ENCODE measurements at places on chromosomes 5 and 9.

- no peak for DNase-seq
These were observed 33.0 kb downstream of the NDUFA8 start for GRCh38 chr9:122126331-122127261.

DNA sequence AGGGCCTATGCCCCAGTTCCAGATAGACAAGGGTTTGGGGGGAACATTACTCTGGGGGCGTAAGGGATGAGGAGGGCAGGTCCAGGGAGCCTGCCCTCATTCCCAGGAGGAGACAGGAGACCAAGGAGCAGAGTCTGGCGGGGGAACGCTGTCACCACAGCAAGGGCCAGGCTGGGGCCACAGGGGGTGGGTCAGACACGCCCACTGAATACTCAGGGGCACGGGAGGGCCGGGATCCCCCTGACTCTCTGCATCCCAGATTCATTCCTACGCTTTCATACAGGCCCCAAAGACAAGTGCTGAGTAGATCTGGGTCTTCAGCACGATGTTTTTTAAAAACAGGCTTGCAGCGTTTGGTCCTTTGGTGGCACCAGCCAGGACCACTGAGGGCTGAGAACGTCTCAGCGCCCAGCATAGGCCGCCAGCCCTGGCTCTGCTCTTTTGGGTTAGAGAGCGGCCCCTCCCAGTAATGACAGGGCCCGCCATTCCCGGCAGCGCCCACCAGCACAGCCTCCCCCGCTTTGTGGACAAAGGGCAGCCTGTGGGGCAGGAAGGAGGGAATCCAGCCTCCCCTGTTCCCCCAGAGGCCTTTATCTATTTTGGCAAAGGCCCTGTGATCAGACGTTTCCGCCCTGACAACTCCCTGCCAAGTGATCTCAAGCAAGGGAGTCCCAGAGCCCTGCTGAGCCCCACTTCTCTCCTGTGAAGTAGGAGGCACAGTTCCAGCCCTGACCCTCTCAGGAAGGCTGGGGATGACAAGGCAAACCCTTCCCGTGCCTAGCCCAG, 24.9 kb downstream of the NEK6 start:
- DNase-seq, result no peak

- no peak for DNase-seq
These were observed 88.7 kb downstream of the ADAMTS2 start for GRCh38 chr5:179256328-179257175.

- DNase-seq, result no peak
These were observed 17.6 kb downstream of the P4HA2 start for GRCh38 chr5:132209901-132210545.

DNA sequence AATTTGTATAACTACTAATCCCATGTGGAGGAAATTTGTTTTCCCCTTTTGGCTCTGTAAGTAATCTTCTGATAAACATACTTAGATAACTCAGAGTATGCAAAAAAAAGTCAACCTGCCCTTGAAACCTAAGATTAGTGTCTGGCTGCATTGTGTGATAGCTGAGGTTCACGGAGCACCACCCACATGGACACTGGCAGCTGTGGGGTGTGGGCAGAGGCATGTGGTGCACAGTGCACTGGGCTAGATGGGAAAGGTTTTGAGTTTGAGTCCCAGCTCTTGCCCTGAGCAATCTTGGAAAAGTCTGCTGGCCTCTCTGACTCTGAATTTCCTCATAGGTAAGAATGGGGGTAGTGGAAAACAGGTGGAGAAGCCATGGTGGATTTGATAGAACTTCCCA, 75.1 kb downstream of the PLCXD3 start:
- DNase-seq, result no peak

DNA sequence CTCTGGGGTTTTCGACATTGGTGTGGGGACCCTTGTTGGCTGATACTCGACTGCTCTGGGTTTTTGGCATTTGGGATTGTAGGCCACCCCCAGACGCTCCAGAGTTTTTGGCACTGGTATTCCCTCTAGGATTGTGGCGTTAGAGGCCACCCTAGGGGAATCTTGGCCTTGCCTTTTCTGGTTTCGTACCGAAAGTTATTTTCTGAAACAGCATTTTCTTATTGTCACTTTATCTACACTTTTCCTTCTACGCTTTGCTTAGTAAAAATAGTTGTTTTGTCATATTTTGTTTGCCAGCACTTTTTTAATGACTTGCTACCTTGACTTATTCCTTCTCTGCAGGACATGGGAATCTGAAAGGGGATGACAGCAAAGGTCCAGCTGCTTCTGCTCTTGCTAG, 25.1 kb upstream of the CLPTM1L start:
- no peak for DNase-seq

Data from activated naive CD4-positive, alpha-beta T cell (primary cell).